WTC11 (cell line): ENCODE measurements at places on chromosomes 7 and 10.
A peak's percentile ranks its signal among the peaks of the same experiment; 100 is the strongest.

DNA sequence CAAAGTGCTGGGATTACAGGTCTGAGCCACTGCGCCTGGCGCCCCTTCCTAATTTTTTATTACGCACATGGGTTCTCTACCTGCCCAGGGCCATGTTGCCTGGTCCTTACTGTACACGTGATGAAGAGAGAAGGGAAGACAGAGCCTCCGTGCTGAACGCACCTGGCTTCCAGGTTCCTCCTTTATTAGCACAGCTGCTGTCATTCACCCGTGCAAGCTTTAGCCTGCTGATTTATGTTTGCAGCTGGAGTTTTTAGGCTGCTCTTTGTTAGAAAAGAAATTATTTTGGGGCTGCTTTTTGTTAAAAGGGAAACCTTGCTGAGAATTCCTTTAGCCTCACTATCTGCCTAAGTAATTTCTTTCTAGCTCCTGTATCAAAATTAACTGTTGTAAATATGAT, 417.0 kb downstream of the CALN1 start:
- no peaks in the 10 kb centered on the region for H3K36me3 ChIP-seq
- H3K4me1 ChIP-seq = no peaks in the 10 kb centered on the region
- H3K27me3 ChIP-seq = no peaks in the 10 kb centered on the region
- H3K27ac ChIP-seq = 0 out of 2 replicates have a peak overlapping the region, but pooled peaks have one; percentile 44
- no peak overlapping the region for H3K4me3 ChIP-seq
- DNase-seq = no peak

GRCh38 chr10:121078672-121079102, 227.5 kb downstream of the WDR11 start:
- DNase-seq = no peak
- H3K36me3 ChIP-seq = peaks cover 3% of the 10 kb centered on the region; the same call in 1 of the 2 replicates
- no peak overlapping the region for H3K4me3 ChIP-seq
- H3K4me1 ChIP-seq = peaks cover 26% of the 10 kb centered on the region
- H3K27me3 ChIP-seq = no peaks in the 10 kb centered on the region

- H3K27ac ChIP-seq = no peak overlapping the region
- peaks cover 35% of the 10 kb centered on the region for H3K4me1 ChIP-seq
- H3K4me3 ChIP-seq = no peak overlapping the region
- H3K36me3 ChIP-seq = peaks cover 7% of the 10 kb centered on the region
- peak; percentile 20 for DNase-seq
These were observed 6.8 kb upstream of the GJD4 start for GRCh38 chr10:35598379-35598778.

- H3K27ac ChIP-seq = no peak overlapping the region
- peaks cover 83% of the 10 kb centered on the region for H3K36me3 ChIP-seq
- DNase-seq = no peak
- H3K4me3 ChIP-seq = no peak overlapping the region
- no peaks in the 10 kb centered on the region for H3K4me1 ChIP-seq
These were observed 88.0 kb downstream of the DOCK1 start for GRCh38 chr10:126993208-126993607.

DNA sequence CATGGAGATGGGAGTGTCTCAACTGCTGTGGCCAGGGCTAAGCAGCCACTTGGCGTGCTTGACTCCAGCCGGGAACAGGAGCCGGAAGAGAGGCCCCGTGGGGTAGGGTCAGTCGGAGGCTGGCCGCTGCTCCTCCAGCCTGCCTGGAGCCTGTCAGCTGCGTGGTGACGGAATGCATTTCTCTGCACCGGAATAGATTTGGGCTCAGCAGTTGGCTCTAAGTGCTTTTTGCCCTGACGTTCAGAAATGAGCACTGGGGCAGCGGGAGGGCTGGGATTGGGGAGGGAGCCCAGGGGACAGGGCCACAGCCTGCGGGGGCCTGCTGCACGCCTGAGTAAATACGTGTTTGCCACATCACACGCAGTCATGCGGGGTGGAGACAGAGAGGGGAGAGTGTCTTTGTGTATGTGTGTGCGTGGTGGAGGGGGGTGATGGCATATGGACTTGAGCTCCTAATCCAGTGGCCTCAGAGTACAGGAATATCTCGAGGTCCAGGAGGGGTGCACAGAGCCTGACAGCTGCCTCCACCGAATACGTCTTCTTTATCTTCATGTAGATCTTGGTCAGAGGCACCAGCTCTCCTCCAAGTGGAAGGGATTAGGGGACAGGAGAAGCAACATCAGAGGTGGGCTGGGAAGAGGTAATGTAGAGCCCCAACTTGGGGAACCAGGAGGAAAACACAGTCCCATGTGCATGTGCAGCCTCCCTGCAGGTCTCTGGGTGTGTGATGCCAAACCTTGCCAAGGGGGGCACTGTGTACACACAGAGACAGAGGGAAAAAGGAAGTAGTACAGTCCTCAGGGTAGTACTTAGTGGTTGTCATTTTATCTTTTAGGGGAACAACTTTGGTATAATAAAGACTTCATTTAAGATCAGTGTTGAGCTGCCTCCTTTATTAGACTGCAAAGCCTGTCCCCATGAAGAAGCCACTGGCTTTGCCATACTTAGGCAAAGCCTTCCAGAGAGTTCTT, 151.4 kb downstream of the CDH23 start:
- H3K36me3 ChIP-seq = no peaks in the 10 kb centered on the region
- H3K27me3 ChIP-seq = no peaks in the 10 kb centered on the region
- H3K4me1 ChIP-seq = peaks cover 60% of the 10 kb centered on the region
- H3K27ac ChIP-seq = no peak overlapping the region
- H3K4me3 ChIP-seq = no peak overlapping the region

- H3K27ac ChIP-seq = no peak overlapping the region
- DNase-seq = no peak
- H3K4me1 ChIP-seq = no peaks in the 10 kb centered on the region
- no peak overlapping the region for H3K4me3 ChIP-seq
- no peaks in the 10 kb centered on the region; the same call in 1 of the 2 replicates for H3K27me3 ChIP-seq
- peaks cover 18% of the 10 kb centered on the region for H3K36me3 ChIP-seq
These were observed 6.6 kb upstream of the ITIH2 start for GRCh38 chr10:7696545-7696944.

GRCh38 chr10:91677911-91678310, 45.0 kb upstream of the PPP1R3C start:
- no peaks in the 10 kb centered on the region for H3K27me3 ChIP-seq
- no peak overlapping the region for H3K27ac ChIP-seq
- no peak for DNase-seq
- H3K4me1 ChIP-seq = peaks cover 3% of the 10 kb centered on the region; the same call in 1 of the 2 replicates

DNA sequence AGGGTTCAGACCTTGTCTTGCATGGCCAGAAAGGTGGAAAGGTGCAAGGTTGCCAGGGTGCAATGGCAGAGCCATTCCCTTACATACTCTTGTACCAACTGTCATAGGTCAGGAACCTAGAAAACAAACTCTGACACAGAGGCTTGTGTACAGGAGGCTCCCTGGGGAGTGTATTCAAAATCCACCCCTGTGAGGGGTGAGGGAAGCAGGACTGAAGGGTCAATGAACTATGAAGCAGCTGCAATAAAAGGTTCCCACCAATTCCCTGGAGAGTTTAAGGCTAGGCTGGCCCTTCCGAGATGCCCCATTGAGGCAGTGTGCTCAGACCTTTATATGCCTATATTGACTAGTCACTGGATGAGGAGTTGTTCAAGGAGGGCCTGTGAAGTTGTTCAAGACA, 13.9 kb upstream of the CUZD1 start:
- no peak overlapping the region for H3K4me3 ChIP-seq
- no peaks in the 10 kb centered on the region for H3K27me3 ChIP-seq
- H3K4me1 ChIP-seq = peaks cover 15% of the 10 kb centered on the region
- no peak overlapping the region for H3K27ac ChIP-seq
- no peak for DNase-seq

DNA sequence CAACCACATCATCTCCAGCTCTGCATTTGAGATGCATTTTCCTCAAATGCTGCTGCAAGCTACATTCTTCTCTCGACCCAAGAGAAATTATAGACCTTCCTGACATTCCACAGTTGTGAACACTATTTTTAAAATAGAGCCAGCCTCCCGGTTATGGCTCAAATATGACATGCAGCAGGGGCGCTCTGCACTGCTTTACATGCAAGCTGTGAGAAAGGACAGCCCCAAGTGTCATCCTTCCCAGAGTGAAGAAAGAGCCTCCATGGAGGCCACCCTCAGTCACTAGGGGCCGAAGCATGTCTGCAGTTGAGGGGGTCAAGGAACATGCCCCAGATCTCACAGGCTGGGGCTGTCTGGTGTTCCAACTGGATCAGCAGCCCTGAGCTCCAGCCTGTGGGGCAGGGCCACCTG, 63.9 kb upstream of the CHST15 start:
- DNase-seq = no peak
- H3K4me1 ChIP-seq = peaks cover 28% of the 10 kb centered on the region
- peaks cover 17% of the 10 kb centered on the region for H3K36me3 ChIP-seq

GRCh38 chr7:74175340-74175739, 1.2 kb downstream of the EIF4H start:
- H3K36me3 ChIP-seq = peaks cover 20% of the 10 kb centered on the region
- H3K4me1 ChIP-seq = peaks cover 48% of the 10 kb centered on the region
- peak overlapping the region; percentile 92 for H3K4me3 ChIP-seq
- no peak overlapping the region for H3K27ac ChIP-seq

DNA sequence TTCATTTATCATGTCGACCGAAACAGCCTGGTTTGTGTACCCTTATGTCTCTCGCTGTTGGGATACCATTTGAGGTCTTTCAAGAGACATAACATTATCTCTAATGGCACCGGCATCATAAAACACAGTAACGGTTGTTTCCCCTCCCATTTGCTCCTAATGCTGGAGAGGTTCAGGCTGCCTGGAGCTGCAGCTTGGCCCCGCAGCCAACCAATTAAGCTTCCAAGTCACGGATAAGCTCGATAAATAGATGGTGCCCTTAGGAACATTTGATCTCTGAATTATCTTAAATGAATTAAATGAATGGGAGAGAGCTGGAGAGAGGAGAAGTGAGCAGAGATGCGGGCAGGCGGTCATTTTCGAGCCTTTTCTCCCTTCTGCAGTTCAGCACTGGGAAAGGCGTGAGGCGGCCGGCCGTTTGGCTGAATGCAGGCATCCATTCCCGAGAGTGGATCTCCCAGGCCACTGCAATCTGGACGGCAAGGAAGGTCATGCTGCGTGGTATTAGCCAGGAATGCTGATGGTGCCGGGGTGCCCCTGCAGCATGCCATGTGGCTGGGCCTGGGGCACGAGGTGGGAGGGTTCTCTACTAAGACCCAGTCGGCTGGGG, 12.6 kb downstream of the CPA4 start:
- H3K27me3 ChIP-seq = no peaks in the 10 kb centered on the region
- no peaks in the 10 kb centered on the region for H3K36me3 ChIP-seq
- no peak overlapping the region for H3K4me3 ChIP-seq
- no peak for DNase-seq
- no peak overlapping the region for H3K27ac ChIP-seq

DNA sequence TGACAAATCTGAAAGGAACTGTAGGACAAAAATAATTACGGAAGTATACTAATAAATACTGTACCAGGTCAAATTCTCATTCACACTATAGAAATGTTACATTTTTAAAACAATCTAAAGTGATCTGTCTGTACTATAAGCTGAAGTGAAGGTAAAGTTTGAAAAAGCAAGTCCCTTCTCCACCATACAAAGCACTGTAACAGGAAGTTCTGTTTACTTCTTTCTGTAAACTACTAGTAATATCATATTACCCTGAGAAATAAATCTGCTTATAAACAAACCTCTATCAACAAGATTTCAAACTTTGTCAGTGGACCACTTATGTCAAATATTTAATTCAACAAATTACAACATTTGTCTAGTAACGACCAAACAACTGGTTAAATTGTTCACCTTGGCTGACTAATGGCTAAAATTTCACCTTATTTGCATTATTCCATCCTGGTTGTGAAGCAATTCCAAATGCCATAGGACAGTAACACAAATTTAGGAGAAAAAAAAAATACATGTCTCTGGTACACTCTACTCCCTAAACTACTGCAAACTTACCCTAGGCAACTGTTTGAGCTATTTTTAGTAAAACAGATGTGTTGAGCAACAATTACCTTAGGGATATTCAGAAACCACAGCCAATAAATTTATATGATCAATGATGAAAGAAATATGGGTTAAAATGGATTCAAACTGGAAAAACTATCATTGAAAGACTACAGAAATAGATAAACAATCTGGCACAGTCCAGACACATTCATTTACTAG, 126.0 kb downstream of the NRBF2 start:
- no peaks in the 10 kb centered on the region for H3K27me3 ChIP-seq
- no peak for DNase-seq
- H3K4me1 ChIP-seq = peaks cover 79% of the 10 kb centered on the region
- peaks cover 54% of the 10 kb centered on the region for H3K36me3 ChIP-seq
- peak overlapping the region; percentile 82 for H3K27ac ChIP-seq
- H3K4me3 ChIP-seq = peak overlapping the region; percentile 51

DNA sequence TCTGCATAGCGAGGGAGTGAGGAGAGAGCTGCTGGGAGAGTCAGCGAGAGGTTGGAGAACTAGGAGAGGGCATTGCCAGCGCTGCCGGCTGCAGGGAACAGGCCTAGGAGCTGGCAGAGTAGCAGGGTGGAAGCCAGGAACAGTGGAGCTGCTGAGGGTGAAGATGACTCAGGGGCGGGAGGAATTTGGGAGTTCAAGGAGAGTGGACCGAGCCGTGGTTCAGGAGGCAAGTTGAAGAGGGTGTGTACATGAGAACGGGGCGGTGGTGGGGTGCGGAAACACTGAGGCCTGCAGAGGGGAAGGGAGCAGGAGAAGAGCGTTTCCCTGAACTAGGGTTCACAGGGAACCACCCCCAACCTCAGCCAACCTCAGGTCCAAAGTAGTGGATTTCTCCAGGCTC, 31.5 kb downstream of the HIF1AN start:
- no peak for DNase-seq
- no peaks in the 10 kb centered on the region for H3K36me3 ChIP-seq
- no peak overlapping the region for H3K4me3 ChIP-seq
- peaks cover 46% of the 10 kb centered on the region for H3K27me3 ChIP-seq
- H3K4me1 ChIP-seq = peaks cover 3% of the 10 kb centered on the region; the same call in 1 of the 2 replicates

- peaks cover 55% of the 10 kb centered on the region for H3K36me3 ChIP-seq
- H3K27me3 ChIP-seq = no peaks in the 10 kb centered on the region
- H3K4me3 ChIP-seq = no peak overlapping the region
- H3K27ac ChIP-seq = no peak overlapping the region
- no peak for DNase-seq
- no peaks in the 10 kb centered on the region for H3K4me1 ChIP-seq
These were observed 574.6 kb downstream of the GALNT17 start for GRCh38 chr7:71706597-71706975.

GRCh38 chr7:30411173-30411572, 67.4 kb downstream of the NOD1 start:
- H3K4me3 ChIP-seq = no peak overlapping the region
- peaks cover 3% of the 10 kb centered on the region; the same call in 1 of the 2 replicates for H3K27me3 ChIP-seq
- H3K36me3 ChIP-seq = peaks cover 12% of the 10 kb centered on the region
- DNase-seq = no peak
- H3K4me1 ChIP-seq = peaks cover 2% of the 10 kb centered on the region; the same call in 1 of the 2 replicates

GRCh38 chr10:22466763-22467334, 121.6 kb downstream of the SPAG6 start:
- no peak overlapping the region for H3K4me3 ChIP-seq
- no peak overlapping the region for H3K27ac ChIP-seq
- no peaks in the 10 kb centered on the region for H3K36me3 ChIP-seq
- DNase-seq = no peak

GRCh38 chr10:43407148-43407575, 1.8 kb downstream of the HNRNPF start:
- no peaks in the 10 kb centered on the region for H3K27me3 ChIP-seq
- peak; percentile 24 for DNase-seq
- peak overlapping the region; percentile 96 for H3K27ac ChIP-seq

GRCh38 chr7:74138945-74139843, 35.0 kb upstream of the EIF4H start:
- peak overlapping the region; percentile 91 for H3K27ac ChIP-seq
- DNase-seq = peak; percentile 61
- peak overlapping the region; percentile 63 for H3K4me3 ChIP-seq
- H3K4me1 ChIP-seq = peaks cover 32% of the 10 kb centered on the region
- H3K27me3 ChIP-seq = no peaks in the 10 kb centered on the region
- no peaks in the 10 kb centered on the region for H3K36me3 ChIP-seq

GRCh38 chr10:7561216-7561893, 105.4 kb downstream of the ITIH5 start:
- no peak overlapping the region for H3K4me3 ChIP-seq
- no peaks in the 10 kb centered on the region for H3K36me3 ChIP-seq
- peak; percentile 40 for DNase-seq
- no peak overlapping the region; the same call in 1 of the 2 replicates for H3K27ac ChIP-seq
